Stomach (tissue), 19 donors: ENCODE measurements at places on chromosomes 1 and 21. TPM values are rescaled to one million over a fixed set of nuclear protein-coding genes. Genes with fewer than 3 reads are reported as not detected.

The MIXL1 gene
- total RNA-seq = not detected

DNA sequence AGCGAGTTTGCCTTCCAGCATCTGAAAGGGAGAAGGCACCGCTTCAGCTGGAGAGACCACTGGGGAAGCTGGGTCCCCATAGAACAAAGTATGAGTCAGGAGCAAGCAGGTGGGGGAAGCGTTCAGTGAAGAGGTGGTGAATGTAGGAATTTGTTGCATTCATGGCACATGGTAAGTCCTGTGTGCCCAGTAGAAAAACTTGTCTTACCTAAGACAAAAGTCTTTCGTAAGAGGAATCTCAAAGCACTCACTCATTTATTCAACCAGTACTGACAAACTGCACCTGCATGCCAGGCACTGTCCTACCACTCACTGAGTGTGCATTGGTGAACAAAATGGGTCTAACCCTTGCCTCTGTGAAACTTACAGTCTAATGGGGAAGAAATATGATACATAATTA, 9.2 kb upstream of the ERRFI1 start:
- no peaks in the 10 kb centered on the region for H3K36me3 ChIP-seq
- no peak overlapping the region for H3K27ac ChIP-seq
- H3K4me1 ChIP-seq = peaks cover 8% of the 10 kb centered on the region

- H3K4me3 ChIP-seq = no peak overlapping the region
- no peaks in the 10 kb centered on the region for H3K36me3 ChIP-seq
- no peaks in the 10 kb centered on the region for H3K27me3 ChIP-seq
These were observed 38.2 kb upstream of the USH2A start for GRCh38 chr1:216461466-216461865.

GRCh38 chr1:199667089-199667488, 360.4 kb upstream of the NR5A2 start:
- no peaks in the 10 kb centered on the region for H3K4me1 ChIP-seq
- no peaks in the 10 kb centered on the region for H3K27me3 ChIP-seq
- no peak for DNase-seq
- H3K4me3 ChIP-seq = no peak overlapping the region

DNA sequence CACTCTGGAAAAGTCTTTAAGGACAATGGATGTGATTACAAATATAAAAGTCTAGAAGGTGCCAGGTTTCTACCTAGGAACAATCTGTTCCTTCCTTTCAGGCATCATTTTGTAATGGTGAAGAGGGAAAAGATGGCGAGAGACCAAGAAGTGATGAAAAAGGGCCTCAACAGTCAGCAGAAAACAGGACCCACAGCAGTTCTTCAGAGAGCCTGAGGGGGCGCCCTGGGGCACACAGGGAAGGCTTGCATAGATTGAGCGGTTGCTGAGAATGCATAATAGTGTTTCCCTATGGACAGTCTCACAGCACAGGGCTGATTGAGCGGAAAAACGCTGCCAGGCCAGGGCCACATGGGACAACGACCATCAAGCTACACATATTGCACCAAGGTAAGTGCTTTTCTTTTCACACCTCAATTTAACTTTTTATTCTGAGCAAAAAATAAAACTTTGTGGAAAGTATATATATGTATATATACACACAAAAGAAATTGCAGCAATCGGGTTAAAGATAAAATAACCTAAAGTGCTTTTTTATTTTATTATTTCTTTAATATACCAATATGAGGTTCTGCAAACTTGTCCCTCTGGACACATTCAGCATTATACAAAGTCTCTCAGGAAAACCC, 3.1 kb upstream of the YRDC start:
- peaks cover 25% of the 10 kb centered on the region for H3K4me1 ChIP-seq
- H3K27me3 ChIP-seq = no peaks in the 10 kb centered on the region
- no peak overlapping the region for H3K4me3 ChIP-seq

- H3K4me1 ChIP-seq = peaks cover 32% of the 10 kb centered on the region
- no peak overlapping the region for H3K4me3 ChIP-seq
- no peaks in the 10 kb centered on the region for H3K27me3 ChIP-seq
- no peaks in the 10 kb centered on the region for H3K36me3 ChIP-seq
These were observed 16.0 kb downstream of the CTNNBIP1 start for GRCh38 chr1:9894115-9894514.

The VAV3 gene
- 20.9 TPM for total RNA-seq

- no peak overlapping the region for H3K4me3 ChIP-seq
- no peaks in the 10 kb centered on the region for H3K36me3 ChIP-seq
- H3K4me1 ChIP-seq = no peaks in the 10 kb centered on the region
- H3K27ac ChIP-seq = no peak overlapping the region
- DNase-seq = peak; percentile 26
These were observed 4.9 kb upstream of the BEST4 start for GRCh38 chr1:44792736-44793502.

GRCh38 chr1:156899956-156900718, 6.6 kb downstream of the PEAR1 start:
- DNase-seq = peak; percentile 74
- H3K36me3 ChIP-seq = no peaks in the 10 kb centered on the region
- H3K27me3 ChIP-seq = no peaks in the 10 kb centered on the region
- peaks cover 13% of the 10 kb centered on the region for H3K4me1 ChIP-seq
- no peak overlapping the region for H3K27ac ChIP-seq

The SYPL2 gene
- total RNA-seq = not detected

GRCh38 chr1:56578138-56578962, 1.0 kb downstream of the PLPP3 start:
- H3K27me3 ChIP-seq = no peaks in the 10 kb centered on the region
- peak overlapping the region; percentile 84 for H3K4me3 ChIP-seq
- peak; percentile 90 for DNase-seq
- H3K27ac ChIP-seq = peak overlapping the region; percentile 95

DNA sequence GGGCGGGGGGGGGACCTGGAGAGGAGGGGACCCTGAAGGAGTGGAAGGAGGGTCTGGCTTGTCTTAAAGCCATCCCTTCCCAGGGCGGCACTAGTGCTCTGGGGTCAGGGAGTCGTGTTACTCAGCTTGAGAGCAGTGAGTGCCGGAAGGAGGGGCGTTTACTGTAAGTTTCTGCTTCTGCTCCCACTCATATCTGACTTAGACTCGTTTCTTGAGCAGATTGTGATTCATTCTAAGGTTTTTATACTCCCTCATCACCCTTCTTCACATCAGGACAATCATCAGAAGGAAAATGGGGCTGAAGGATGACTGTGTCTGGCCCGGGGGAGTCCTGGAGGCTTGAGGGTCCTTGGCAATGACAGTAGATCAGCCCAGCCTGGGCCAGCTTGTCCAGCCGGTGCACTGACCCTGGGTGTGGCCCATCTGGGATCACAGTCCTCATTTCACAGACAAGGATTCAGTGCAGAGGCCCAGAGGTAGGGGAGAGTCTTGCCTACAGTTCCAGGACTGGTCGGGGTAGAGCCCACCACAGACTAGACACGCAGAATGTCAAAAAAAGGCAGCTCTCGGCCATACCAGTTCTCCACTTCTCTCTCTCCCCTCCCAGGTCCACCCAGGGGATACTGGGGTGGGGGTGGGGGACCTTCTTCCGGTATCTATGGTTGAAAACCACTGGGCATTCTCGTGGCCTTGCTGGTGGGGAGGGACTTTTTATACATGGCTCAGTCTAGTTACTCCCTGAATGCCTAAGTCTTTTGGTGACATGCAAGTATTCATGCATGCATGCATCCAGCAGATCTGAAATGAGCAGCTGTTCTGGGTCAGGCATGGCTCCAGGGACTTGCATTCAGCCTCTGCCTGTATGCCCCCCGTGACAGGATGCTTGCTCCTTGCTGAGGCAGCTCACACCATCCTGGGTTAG, 5.1 kb downstream of the TNFRSF8 start:
- no peak for DNase-seq
- no peaks in the 10 kb centered on the region for H3K36me3 ChIP-seq
- peaks cover 4% of the 10 kb centered on the region for H3K27me3 ChIP-seq
- H3K4me1 ChIP-seq = peaks cover 8% of the 10 kb centered on the region

- H3K27me3 ChIP-seq = no peaks in the 10 kb centered on the region
- no peaks in the 10 kb centered on the region for H3K36me3 ChIP-seq
- no peak for DNase-seq
These were observed 76.3 kb downstream of the MEGF6 start for GRCh38 chr1:3534803-3535637.

GRCh38 chr1:199082778-199083389, 444.0 kb downstream of the PTPRC start:
- H3K4me1 ChIP-seq = no peaks in the 10 kb centered on the region
- no peak overlapping the region for H3K4me3 ChIP-seq
- no peaks in the 10 kb centered on the region for H3K27me3 ChIP-seq
- H3K36me3 ChIP-seq = no peaks in the 10 kb centered on the region

GRCh38 chr1:10200620-10201019, 9.8 kb upstream of the KIF1B start:
- no peak for DNase-seq
- no peaks in the 10 kb centered on the region for H3K36me3 ChIP-seq
- H3K27me3 ChIP-seq = no peaks in the 10 kb centered on the region
- no peak overlapping the region for H3K27ac ChIP-seq
- H3K4me1 ChIP-seq = no peaks in the 10 kb centered on the region

- H3K27me3 ChIP-seq = no peaks in the 10 kb centered on the region
- no peaks in the 10 kb centered on the region for H3K4me1 ChIP-seq
- no peak overlapping the region for H3K4me3 ChIP-seq
- DNase-seq = no peak
- peaks cover 15% of the 10 kb centered on the region for H3K36me3 ChIP-seq
These were observed 2.2 kb upstream of the ANGPTL7 start for GRCh38 chr1:11187000-11187399.

The SLC45A3 gene
- total RNA-seq = 4.5 TPM

- H3K27ac ChIP-seq = no peak overlapping the region
- H3K27me3 ChIP-seq = peaks cover 2% of the 10 kb centered on the region
- no peak for DNase-seq
- H3K36me3 ChIP-seq = no peaks in the 10 kb centered on the region
- no peaks in the 10 kb centered on the region for H3K4me1 ChIP-seq
These were observed 6.4 kb downstream of the PTGFR start for GRCh38 chr1:78497201-78497600.

DNA sequence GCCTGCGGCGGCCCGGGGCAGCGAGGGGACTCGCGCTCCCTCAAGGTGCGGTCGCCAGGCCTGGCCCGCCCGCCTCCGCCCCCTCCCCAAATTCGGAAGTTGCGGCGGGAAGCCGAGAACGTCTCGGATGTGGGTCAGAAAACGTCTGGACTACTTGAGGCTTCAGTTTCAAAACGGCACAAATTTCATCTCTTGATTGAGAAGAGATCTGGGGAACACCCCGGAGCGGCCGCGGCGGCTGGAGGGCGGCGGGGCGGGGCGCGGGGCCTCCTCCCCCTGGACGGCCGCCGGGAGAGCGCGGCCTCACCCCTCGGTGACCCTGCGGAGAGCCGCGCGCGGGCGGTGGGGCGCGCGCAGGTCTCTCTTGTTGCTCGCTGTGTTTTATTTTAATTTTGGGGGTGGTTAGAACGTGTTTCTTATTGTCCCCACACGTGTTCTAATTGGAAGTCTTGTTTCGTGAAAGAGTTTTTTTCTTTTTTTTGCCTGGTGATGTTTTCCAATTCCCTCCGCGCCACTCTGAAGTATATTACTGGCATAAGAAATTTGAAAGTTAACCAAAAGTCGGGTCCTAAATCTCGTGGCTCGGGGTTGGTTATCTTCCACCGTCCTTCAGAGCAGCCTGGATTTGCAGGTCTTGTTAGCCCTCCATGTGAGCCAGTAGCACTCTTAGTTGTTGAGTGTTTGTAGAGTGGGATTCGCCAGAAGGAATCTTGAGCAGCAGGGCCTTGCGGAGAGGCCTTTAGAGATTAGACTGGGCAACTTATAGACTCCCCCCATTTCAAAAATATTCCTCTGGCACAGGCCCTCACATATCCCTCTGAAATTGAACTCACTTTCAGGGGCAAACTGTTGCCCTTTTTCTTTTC, 749 bp downstream of the PCBP3 start:
- H3K27me3 ChIP-seq = peaks cover 45% of the 10 kb centered on the region
- H3K27ac ChIP-seq = no peak overlapping the region
- peak; percentile 40 for DNase-seq
- H3K4me1 ChIP-seq = peaks cover 33% of the 10 kb centered on the region
- peak overlapping the region; percentile 51 for H3K4me3 ChIP-seq

The NBPF6 gene
- total RNA-seq = not detected

The EFCAB14 gene
- 45.5 TPM for total RNA-seq
